ENCODE measurements at places on chromosomes 5 and 9.

GRCh38 chr9:87350915-87351314 is 146.8 kb upstream of the DAPK1 start:
- DNase-seq: no peak

- DNase-seq: no peak
Measured at GRCh38 chr9:21747175-21747574, 55.3 kb upstream of the MTAP start.

DNA sequence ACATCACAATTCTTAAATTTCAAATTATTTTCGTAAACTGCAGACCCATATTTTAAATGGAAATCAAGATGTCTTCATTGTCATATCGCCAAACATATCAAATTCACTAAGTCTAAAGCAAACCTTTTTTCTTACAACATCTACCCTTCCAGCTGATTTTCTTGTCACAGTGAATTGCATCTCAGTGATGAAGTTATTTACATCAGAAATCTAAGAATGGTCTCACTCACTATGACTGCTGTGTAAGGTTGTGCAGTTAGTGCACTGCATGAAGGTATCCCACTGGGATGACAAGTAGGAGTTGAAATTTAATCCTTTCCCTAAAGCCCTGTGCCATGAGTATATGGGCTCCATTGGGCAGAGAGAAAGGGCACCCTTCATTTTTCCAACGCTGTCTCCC is 399.4 kb upstream of the ITGA1 start:
- no peak for DNase-seq

GRCh38 chr9:125652759-125653158 is 54.2 kb downstream of the MAPKAP1 start:
- no peak for DNase-seq

GRCh38 chr9:109198736-109199382 is 31.8 kb upstream of the FRRS1L start:
- no peak for DNase-seq

DNA sequence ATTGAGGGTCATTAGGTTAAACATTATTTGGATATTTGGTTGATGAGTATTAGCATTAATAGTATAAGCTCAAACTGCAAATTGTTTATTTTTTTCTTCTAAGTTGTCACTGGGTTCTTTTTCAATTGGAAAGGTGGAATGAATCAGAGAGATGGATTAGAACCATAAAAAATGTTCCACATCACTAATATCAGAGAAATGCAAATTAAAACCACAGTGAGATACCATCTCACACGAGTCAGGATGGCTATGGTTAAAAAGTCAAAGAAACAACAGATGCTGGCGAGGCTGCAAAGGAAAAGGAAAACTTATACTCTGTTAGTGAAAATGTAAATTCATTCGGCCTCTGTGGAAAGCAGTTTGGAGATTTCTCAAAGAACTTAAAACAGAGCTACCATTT is 122.8 kb downstream of the CCDC192 start:
- no peak for DNase-seq

DNA sequence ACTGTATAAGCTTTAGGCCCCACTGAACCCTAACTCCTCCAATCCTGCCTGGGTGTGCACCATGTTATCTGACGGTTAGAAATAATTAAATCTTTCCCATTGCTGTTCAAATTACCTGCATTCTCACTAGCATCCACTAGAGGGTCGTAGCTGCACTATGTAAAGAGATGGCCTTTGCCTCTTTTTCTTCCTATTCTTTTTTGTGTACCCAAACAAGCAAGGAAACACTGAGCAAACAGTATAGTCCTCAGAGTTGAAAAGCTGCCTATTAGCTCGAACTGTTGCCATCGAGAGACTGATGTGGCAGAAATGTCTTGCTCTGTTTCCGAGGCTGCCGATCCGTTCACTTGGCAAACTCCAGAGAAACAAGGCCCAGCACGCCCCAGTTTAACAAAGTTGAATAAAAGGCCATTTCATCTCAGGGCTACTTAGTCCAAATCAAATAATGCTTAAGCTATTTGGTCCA is 163.8 kb upstream of the TRPM3 start:
- no peak for DNase-seq

- DNase-seq: no peak
Measured at GRCh38 chr5:178304761-178305645, 72.4 kb upstream of the PHYKPL start.

GRCh38 chr9:137176302-137177182 is 4.7 kb upstream of the TMEM210 start:
- DNase-seq: peak; percentile 53

GRCh38 chr9:135253305-135254004 is 166.0 kb downstream of the OLFM1 start:
- peak; percentile 26 for DNase-seq

DNA sequence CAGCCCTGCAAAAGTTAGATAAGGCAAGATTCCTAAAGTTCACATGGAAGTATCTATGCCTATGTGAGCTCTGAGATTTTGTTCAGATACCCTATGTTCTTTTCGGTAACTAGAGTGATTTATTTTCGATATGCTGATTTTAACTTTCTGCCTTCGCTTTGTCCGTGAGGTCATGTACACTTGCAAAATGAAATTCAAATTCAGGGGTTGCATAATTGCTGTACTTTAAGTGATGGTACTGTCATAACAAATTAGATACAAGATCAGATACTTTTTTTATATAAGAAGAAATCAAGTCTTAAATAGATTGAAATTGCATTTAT is 350 bp upstream of the ECPAS start:
- DNase-seq: no peak

GRCh38 chr9:73148447-73148937 is 3.2 kb upstream of the ANXA1 start:
- no peak for DNase-seq

GRCh38 chr5:84118551-84118950 is 266.1 kb downstream of the EDIL3 start:
- DNase-seq: no peak

DNA sequence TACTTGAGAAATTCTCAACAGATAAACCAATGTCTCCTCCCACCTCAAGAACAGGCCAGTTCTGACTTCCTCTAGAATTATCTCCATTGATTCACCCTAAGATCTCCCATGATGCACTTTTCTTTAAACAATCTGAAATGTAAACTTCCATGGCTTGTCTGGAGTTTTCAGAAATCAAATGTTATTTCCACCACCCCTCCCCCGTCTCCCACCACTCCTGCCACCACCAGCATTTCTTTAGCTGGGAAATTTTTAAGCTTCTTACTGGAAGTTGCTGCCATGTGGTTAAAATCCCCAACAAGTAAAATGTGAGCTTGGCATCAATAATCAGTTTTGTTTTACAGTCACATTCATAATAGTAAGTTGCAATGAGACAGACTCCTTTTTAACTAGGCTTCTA is 32.8 kb upstream of the BASP1 start:
- DNase-seq: no peak

DNA sequence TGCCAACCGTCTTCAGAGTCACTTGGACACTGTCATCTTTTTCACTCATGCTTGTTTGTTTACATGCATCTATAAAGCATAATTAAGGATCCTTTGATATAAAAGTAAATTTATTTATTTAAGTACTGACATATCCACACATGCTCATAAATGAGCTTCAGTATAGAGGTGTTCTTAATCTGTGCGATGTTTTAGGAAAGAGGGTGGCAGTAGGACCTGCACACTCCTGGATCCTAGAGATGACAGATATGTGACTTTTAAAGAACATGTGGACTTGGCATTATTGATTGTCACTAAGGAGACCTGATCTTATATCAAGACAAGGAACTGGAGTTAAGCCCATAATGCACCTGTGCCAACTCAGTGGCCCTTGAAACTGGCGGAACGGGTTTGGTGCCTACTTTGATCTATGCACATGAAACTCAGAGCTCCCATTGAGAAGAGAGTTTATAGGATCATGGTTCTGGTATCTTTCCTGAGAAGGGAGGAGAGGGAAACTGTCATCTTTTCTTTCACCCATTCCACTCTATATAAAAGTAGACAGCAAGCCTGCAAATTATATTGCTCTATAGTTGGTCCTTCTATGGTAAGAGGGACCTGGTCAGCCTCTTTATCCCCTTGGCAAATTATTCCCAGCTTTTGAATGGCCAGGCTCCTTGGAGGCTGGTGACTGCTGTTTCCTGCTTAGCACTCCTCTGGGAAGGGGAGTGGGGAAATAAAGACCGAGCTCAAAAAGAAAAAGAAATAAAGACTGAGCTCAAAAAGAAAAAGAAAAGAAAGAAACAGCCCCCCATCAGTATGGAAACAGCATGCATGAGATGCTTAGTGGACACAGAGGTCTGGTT is 57.8 kb upstream of the LIFR start:
- peak; percentile 93 for DNase-seq

DNA sequence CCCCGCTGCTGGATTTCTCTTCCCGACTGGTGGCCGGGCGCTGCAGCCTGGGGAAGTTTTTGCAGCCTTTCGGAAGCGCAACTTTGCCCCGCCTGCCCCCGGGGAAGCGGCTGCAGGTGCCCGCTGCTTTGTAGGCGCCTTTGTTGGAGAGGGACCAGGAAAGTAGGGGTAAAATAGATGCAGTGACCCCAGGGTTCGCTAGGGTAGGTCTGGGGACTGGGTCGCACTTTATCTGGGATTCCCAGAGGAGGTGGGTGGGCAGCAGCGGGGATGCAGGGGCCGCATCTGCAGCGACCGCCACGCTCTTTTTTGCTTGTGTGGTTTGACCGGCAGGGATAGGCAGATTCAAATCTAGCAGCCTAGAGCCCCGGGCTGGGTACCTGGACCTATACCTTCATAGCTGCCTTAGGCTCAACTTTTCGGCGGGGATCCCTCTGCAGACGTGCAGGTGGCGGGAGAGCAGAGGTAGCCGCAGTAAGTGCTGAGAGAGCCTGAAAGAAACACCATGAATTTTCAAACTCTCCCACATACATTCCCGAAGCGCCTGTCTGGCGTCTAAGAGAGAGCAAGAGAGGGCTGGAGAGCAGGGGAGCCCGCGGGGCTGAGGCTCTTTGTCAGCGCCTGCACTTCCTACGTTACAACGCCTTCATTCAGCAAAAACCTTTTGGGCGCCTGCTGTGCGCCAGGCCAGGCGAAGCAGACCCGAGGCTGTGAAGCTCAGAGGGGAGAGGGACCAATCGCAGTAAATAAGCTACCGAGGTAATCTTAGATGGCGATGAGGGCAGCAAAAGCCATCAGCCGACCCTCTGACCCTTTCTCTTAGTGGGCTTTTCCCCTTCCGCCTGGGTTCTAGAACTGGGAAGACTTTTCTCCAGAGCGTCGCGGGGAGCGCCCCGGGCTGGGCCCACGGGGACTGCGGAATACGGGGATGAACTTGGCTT is 642 bp downstream of the SV2C start:
- no peak for DNase-seq

GRCh38 chr9:113958556-113958955 is 82.4 kb downstream of the ZNF618 start:
- no peak for DNase-seq

GRCh38 chr9:136773386-136774044 is 9.2 kb upstream of the LCN15 start:
- peak; percentile 28 for DNase-seq

DNA sequence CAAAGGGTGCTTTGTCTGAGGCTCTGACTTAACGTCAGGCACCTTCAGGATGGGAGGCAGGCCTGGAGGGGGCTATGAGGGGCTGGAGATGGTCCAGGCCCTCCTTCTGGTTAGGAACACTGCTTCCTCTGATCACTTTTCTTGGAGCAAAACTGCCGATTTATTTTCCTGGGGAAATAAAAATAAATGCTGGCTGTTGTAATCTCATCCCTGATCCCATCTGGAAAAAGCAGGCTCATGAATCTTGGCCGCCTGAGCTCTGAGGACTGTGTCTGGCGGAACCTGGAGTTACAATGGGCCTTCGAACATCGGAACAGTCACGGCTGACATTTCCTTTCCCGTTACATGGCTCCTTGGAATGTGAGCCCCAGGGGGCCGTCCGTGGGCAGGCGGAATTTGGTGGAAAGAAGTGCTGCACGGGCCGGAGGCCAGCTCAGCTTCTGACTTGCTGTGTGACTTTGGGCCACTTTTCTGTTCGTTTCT is 157.8 kb downstream of the RGS3 start:
- peak; percentile 87 for DNase-seq

GRCh38 chr5:61744690-61745619 is 412.9 kb downstream of the ZSWIM6 start:
- DNase-seq: peak; percentile 42

- DNase-seq: no peak
Measured at GRCh38 chr9:133998915-133999595, 6.9 kb upstream of the VAV2 start.

DNA sequence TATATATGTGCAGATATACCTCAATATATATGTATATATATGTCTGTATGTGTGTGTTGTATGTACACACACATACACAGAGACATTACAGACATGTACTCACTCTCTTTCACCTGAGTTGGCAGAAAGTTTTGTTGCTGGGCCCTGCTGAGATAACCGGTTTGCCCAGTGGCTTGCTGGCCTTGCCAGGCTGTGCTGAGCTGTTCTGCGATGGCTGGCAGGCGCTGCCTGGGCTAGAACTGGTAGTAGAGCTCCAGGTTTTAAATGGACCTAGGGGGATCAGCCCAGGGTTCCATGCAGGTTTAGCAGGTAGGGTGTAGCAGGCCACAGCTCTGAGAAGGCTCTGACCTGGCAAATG is 394.3 kb downstream of the GADD45G start:
- DNase-seq: peak; percentile 69

DNA sequence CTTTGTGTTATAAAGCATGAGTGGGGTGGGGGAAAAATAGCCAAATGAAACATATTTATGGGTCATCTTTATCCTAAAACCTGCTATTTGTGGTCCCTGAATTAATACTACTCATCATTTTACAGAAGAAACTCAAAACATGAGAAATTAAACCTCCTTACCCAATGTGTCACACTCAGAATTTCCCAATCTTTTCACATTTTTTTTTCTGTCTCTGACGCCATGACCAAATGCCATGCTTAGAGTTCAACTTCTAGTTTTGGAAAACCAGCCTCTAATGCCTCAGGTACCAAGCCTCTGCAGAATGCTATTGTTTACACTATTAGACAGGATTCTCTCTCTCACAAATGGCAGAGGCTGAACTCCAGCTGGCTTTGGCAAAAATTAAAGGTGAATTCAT is 505.5 kb upstream of the WWC1 start:
- DNase-seq: no peak

- DNase-seq: no peak
Measured at GRCh38 chr9:37956423-37956820, 52.5 kb upstream of the SLC25A51 start.

- peak; percentile 44 for DNase-seq
Measured at GRCh38 chr9:134775081-134775951, 105.3 kb upstream of the FCN2 start.

- DNase-seq: no peak
Measured at GRCh38 chr9:93658184-93658925, 82.0 kb downstream of the PHF2 start.

DNA sequence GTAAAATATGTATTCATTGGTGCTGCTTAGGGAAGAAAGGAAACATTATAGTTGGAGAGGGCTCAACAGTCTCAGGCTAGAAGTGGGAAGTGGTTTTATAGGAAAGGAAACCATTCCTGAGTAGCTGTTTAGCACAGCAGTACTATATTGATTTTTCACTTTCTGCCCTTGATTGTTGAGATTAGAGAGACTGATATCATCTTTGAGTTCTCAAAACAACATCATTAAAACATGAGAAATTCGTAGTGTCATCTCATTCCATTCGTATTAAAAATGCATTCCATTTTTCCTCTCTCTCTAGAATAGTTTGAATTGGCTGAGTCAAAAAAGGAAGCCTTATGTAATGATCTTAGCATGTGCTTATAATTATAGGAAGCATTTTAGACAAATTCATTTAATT is 14.1 kb downstream of the POLR3G start:
- no peak for DNase-seq

- DNase-seq: no peak
Measured at GRCh38 chr9:92735636-92736562, 28.7 kb downstream of the BICD2 start.

- no peak for DNase-seq
Measured at GRCh38 chr9:14511452-14511851, 181.8 kb downstream of the ZDHHC21 start.

- peak; percentile 89 for DNase-seq
Measured at GRCh38 chr9:130707225-130707976, 13.8 kb downstream of the EXOSC2 start.

Data from stomach (tissue), 19 donors.